CD4-positive, alpha-beta T cell treated with Interleukin-12 subunit alpha and Interleukin-12 subunit beta, for 1 hour (primary cell): ENCODE measurements at places on chromosomes 2 and 18.

GRCh38 chr2:46909771-46910419, 5.7 kb downstream of the MCFD2 start:
- no peak for DNase-seq

DNA sequence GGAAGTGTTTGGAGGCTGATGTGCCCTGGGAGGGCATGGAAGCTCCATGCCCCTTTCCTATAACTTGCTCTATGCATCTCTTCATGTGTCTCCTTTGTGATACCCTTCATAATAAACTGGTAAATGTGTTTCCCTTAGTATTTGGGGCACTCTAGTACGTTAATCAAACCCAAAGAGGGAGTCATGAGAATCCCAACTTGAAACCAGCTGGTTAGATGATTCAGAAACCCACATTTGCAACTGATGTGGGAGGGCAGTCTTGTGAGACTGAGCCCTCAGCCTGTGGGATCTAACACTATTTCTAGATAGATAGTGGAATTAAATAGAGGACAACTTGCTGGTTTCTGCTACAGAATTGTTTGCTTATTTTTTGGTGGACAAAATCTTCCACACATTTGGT, 20.3 kb downstream of the ANKRD30B start:
- no peak for DNase-seq

DNA sequence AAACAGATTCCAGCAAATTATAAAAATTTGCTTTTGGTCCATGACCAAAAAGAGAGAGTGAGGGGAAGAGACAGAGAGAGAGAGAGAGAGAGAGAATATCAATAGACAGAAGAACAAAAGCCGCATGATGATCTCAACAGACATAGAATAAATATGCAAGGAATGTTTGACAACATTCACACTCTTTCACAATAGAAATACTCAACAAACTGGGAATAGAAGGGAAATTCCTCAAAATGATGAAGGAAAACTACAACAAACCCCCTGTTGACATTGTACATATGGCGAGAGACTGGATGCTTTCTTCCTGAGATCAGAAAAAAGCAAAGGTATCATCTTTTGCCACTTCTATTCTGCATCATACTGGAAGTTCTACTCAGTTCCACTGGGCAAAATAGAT, 309.7 kb downstream of the RAD51AP2 start:
- no peak for DNase-seq

DNA sequence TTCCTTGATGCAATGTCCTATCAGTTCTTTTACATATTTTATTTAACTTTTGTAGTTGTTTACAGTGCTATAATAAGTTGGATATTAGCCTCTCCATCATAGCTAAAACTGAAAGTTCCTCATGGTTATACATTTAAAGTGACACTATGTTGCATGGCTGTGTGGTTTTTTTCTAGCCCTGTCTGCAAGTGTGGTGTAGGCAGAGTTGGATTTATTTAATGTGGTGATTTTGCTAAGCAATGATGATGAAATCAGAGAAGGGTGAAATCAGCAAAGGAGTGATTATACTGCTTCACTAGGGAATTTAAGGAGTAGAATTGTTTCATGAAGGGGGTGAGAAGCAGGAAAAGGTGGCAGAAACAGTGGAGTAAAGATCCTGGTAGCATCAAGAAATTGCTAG, 18.3 kb upstream of the ENOSF1 start:
- DNase-seq, result no peak

DNA sequence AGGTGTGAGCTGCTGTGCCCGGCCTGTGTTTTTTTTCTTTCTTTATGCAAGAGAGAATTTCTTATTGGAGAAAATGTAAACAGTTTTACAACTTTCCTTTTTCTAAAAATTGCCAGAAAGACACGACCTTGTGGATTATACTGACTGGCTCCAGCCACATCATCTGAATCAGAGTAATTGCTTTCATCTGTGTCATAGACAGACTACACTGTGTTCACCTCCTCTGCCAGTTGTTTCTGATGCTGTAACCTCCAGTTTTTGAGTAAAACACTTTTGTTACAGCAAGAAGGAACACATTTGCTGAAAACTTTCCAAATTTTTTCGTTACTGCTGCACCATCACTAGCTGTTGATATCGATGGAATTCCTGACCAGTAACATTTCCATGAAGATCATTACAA, 43.9 kb upstream of the PLEKHM3 start:
- no peak for DNase-seq

DNA sequence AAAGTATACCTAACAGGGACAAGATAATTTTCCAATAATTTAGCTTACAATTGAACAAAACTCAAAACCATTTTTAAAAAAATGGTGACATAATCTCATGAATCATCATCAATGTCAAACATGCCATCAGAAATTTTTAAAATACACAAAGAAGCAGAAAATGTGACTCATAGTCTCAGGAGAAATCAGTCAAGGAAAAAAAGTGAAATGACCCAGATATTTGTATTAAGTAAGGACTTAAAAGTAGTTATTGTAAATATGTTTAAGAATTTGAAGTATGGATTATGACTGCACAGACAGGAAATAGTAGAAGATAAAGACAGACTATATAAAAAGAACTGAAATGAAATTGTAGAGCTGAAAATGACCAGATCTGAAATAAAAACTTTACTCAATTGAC, 473.9 kb upstream of the SYT4 start:
- DNase-seq, result no peak

DNA sequence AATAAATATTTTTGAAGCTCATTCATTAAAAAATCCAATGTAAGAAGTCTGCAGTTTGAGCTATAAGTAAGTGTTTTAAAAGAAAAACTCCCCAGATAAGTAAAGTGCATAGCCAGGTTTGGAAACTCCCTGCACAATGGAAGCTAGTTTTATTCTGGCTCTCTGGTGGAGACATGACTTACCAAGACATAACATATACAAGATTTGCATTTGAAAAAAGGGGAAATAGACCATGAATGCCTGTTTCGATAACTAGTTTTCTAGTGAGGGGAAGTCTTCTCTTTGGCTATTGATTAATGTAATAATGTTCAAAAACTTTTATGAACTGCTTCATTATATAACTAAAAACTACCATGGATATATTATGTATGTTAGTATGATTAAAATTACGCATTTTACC, 435.2 kb downstream of the ARHGAP15 start:
- no peak for DNase-seq

DNA sequence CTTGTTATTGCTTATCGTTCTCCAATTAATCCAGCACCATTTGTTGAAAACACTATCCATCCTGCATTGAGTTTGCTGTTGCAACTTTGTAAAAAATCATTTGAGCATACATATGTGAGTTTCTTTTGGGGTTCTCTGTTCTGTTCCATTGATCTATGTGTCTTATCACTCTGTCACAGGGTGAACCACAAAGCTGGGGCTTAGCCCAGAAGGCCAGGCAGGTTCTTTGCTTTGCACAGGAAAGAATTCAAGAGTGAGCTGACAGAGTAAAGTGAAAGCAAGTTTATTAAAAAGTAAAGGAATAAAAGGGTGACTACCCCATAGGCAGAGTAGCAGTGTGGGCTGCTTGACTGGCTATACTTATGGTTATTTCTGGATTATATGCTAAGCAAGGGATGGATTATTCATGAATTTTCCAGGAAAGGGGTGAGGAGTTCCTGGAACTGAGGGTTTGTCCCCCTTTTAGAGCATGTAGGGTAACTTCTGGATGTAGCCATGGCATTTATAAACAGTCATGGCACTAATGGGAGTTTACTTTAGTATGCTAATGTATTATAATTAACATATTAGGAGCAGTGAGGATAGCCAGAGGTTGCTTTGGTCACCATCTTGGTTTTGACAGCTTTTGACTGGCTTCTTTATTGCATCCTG, 46.8 kb downstream of the RNF138 start:
- DNase-seq, result no peak

- no peak for DNase-seq
Measured at GRCh38 chr18:79495591-79496071, 99.9 kb downstream of the NFATC1 start.

DNA sequence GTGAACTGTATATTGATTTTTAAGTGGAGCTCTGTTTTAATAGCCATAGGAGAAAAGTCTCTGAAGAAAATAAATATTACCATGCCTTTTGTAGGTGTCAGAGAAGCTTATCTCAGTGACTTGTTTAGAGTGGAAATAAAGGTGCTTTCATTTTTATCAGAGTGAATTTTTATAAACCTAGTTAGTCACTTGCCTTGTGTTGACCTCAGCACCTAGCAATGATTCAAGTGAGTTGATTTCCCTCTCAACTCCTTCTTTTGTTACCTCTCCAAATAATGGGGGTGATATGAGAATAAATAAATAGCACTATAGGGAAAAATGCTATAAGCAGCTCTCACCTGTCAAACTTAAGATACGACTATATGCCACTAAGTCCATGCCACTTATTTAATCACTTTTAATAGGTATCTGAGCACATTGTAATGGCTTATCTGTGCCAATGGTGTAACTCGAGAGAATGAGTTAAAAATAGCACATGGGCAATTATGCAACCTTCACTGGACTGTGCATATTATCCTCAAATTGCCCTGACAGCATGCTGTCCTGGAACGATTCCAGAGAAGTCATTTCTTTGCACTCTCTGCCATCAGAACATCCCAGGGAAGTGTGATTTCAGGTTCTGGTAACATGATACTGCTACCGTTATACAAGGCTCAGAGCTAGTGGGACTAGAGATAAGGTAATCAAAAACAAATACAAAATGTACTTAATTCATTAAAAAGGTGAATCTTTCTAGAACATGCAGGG, 290.8 kb downstream of the CCDC85A start:
- no peak for DNase-seq

DNA sequence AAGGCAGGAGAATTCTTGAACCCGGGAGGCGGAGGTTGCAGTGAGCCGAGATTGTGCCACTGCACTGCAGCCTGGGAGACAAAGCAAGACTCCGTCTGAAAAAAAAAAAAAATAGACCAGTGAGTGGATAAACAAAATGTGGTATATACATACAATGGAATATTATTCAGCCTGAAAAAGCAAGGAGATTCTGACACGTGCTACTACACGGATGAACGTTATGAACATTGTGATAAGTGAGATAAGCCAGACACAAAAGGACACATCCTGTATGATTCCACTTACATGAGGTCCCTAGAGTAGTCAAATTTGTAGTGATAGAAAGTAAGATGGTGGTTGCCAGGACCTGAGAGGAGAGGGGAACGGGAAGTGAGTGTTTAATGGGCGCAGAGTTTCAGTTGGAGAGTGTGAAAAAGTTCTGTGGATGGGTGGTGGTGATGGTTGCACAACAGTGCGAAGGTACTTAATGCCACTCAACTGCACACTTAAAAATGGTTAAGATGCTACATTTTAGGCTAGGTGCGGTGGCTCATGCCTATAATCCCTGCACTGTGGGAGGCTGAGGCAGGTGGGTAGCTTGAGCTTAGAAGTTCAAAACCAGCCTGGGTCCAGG, 38.3 kb downstream of the NIFK start:
- no peak for DNase-seq

GRCh38 chr2:241953324-241953928, 83.9 kb downstream of the RTP5 start:
- DNase-seq, result no peak

DNA sequence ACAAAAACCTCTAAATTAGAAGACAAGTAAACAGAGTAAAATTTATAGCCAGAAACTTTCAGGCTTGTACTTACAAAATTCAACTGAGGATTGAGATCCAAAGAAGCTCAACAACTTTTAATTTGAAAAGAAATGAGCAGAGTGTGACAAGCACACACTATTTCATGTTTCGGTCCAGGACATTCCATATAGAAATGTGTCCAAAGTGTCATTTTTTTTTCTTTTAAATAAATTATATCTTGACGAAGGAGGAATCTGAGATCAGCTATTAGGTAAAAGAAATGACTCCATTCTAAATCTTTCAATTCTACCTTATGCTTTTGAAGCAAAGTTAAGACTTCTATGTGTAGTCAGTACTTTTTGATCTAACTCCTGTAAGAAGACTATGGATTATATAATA, 4.6 kb downstream of the FN1 start:
- no peak for DNase-seq

DNA sequence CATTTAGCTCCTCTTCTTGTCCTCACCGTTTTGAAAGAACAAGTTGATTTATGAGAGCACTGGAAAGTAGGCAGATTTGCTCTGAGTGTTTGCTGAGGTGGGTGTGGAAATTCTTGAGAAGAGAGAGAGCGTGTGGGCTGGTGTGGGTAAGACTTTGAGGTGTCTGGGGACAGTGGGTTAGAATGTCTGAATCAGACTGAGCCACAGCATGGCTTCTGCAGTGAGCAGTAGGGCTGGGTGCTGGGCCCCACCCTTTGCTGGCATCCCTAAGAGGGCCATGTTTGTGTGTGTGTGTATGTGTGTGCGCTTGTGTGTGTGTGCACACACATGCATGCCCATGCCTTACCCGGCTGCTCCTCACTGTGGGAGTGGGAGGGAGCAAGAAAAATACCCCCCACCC, 63.7 kb downstream of the COPS8 start:
- no peak for DNase-seq

- DNase-seq, result no peak
Measured at GRCh38 chr2:120572226-120572625, 163.4 kb upstream of the GLI2 start.

- DNase-seq, result no peak
Measured at GRCh38 chr2:25071966-25072365, 30.1 kb downstream of the EFR3B start.

DNA sequence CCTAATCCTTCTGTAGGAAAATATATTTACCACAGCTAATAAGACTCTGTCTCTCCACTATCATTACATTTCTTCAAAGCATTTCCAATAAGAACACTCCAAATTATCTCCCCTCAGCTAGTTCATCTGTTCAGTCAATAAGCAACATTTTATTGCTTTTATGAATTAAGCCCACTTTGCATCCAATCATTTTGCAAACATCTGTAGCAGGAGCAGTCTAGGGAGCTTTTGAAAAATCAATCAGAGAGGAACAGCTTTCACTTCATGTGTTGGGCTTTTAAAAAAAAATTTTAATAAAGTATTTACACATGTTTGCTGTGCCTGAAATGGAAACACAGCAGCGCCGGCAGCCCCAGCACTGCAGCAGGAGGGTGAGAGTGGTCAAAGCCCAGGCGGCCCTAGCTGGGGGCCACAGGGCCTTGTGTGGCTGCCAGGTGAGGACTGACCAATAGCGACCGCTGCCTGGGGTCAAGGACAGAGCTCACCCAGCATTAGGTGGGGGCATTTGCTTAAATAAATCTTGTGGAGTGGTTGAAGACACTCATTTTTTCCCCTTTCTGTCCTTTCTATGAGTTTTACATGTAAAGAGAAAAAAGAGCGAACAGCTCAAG, 250.7 kb downstream of the RNF144A start:
- DNase-seq, result no peak

GRCh38 chr2:75333646-75334045, 134.3 kb upstream of the TACR1 start:
- no peak for DNase-seq

DNA sequence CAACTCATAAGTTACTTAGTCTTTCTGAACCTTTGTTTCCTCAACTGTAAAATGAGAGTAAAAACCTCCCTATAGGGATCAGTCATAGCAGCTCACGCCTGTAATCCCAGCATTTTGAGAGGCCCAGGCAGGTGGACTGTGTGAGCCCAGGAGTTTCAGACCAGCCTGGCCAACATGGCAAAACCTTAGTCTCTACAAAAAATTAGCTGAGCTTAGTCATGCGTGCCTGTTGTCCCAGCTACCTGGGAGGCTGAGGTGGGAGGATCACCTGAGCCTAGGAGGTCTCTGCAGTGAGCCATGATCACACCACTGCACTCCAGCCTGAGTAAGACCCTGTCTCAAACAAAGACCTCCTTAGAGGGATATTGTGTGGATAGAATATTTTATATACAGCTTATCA, 2.3 kb downstream of the GPR155 start:
- no peak for DNase-seq
